ENCODE measurements at places on chromosomes 16 and 17. TPM values are rescaled to one million over a fixed set of nuclear protein-coding genes. Genes with fewer than 3 reads are reported as not detected.

DNA sequence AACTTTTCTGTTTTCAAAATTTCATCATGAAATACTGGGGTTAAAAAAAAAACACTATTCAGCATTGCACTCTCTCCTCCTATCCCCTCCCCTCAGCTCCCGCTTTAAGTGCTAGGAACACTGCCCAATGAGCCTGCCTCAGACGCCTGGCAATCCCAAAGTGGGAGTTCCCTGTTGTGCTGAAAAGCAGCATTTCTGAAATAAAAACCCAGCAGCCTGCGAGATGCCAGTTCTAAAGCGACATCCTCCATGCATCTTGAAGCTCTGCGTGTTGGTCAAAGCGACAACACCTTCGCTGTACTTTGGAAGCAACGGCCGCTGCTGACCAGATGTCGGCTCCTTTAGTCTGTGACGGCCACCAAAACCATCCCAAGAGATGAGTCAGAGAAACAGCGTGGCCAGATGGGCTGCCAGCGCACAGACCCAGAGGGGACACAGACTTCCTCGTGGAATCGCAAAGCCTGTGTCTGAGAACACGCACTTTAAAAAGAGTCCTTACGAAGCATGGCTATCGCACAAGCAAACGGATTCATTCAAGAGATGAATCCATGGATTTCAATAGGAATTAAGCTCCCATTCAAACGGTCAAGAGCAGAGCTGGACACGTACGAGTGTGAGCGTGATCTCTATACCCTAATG, 32.8 kb downstream of the FBXO31 start:
- peaks cover 6% of the 10 kb centered on the region for H3K36me3 ChIP-seq
- no peak overlapping the region for H3K27ac ChIP-seq
- H3K27me3 ChIP-seq, result no peaks in the 10 kb centered on the region
- peak overlapping the region; percentile 43 for H3K4me3 ChIP-seq

GRCh38 chr17:37283414-37283961, 92.3 kb upstream of the C17orf78 start:
- H3K4me3 ChIP-seq, result no peak overlapping the region
- H3K27ac ChIP-seq, result peak overlapping the region; percentile 82
- DNase-seq, result no peak
- no peaks in the 10 kb centered on the region for H3K27me3 ChIP-seq
- peaks cover 8% of the 10 kb centered on the region for H3K36me3 ChIP-seq

GRCh38 chr17:49022391-49022941, 25.3 kb downstream of the IGF2BP1 start:
- H3K36me3 ChIP-seq, result peaks cover 3% of the 10 kb centered on the region
- H3K4me1 ChIP-seq, result peaks cover 54% of the 10 kb centered on the region

The CCL13 gene
- total RNA-seq, result not detected

DNA sequence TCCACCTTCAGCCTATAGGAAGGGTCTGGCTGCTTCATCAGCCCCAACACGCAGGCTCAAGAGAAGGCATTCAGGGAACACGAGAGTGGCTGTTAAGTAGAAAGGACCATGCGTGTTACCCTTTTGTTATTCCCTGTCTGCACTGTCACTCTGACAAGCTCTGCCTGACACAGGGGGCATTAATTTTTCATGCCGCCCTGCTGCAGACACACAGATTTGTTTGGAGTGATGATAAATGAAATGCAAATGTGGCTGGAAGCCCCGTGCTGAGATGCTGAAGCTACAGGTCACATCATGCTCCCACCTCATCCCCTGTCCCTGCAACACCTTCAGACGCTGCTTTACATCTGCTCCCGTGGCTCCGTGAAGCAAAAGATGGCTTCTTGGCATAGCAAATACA, 97.7 kb downstream of the USP31 start:
- no peaks in the 10 kb centered on the region for H3K36me3 ChIP-seq
- no peak for DNase-seq
- H3K27me3 ChIP-seq, result peaks cover 18% of the 10 kb centered on the region
- H3K4me3 ChIP-seq, result no peak overlapping the region
- no peak overlapping the region for H3K27ac ChIP-seq
- H3K4me1 ChIP-seq, result no peaks in the 10 kb centered on the region

GRCh38 chr17:80800481-80801391, 190.9 kb upstream of the CHMP6 start:
- H3K4me3 ChIP-seq, result no peak overlapping the region
- H3K27me3 ChIP-seq, result no peaks in the 10 kb centered on the region
- no peaks in the 10 kb centered on the region for H3K36me3 ChIP-seq
- no peak for DNase-seq
- H3K4me1 ChIP-seq, result peaks cover 24% of the 10 kb centered on the region

DNA sequence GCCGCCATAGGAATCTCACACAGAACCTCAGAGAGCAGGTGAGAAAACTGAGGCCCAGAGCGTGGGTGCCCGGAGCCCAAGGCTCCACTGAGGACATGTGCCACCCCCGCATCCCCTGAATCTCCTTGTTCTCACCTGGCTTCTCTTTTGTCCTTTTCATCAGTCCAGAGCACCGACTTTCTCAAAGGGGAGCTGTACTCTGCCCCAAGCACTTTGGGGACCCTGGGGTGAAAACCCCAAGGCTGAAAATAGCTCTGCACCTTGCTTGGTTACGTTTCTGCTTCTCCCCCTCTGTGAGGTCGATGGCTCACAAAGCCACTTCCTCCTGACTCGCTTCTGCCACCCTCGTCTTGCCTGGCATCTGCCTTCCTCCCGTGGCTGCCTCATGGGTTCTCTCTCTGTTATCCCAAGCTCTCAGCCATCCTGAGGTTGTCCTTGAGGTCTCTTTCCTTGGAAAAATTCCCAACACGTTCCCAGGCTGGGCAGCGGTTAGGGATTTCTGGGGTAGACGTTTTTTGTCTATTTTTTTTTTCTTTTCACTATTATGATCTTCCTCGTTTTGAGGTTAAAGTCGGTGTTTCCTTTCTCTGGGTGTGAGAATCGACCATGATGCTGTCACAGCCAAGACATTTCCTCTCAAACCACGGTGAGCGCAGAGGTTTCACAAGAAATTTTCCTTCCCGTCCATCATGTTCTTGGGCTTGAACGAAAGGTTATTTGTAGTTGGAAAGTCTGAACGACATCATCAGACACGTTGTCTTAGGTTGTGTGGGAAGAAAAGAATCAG, 37.2 kb downstream of the IRF8 start:
- no peaks in the 10 kb centered on the region for H3K4me1 ChIP-seq
- no peak overlapping the region for H3K27ac ChIP-seq
- H3K36me3 ChIP-seq, result no peaks in the 10 kb centered on the region
- H3K27me3 ChIP-seq, result peaks cover 58% of the 10 kb centered on the region
- H3K4me3 ChIP-seq, result no peak overlapping the region

GRCh38 chr16:85168732-85169256, 56.5 kb upstream of the CIBAR2 start:
- H3K4me3 ChIP-seq, result peak overlapping the region; percentile 56
- H3K4me1 ChIP-seq, result peaks cover 37% of the 10 kb centered on the region
- DNase-seq, result no peak

DNA sequence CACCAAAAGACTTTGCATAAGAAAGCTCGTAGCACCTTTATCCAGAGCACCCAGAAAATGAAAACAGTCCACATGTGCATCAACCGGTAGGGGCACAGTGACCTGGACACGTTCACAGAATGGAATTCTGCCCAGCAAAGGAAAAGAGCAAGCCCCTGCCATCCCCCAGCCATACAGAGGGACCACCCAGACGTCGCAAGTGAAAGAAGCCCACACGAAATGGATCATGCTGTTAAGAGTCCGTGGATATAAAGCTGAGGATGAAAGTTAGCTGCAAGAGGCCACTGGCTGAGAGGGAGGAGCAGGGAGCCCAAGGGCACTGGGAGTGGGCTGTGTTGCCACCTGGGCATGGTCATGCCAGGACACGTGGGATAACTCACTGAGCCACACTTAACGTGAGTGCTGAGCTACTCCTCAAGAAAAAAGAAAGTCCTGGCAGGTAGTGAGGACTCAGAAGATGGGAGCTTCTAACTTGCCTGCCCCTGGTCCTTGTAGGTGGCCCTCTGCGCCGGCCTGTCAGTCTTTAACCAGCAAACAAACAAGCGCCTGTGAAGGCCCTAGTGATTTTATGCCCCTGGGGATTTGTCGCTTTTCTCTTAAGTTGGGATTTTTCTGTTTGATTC, 190.7 kb downstream of the C16orf95 start:
- no peaks in the 10 kb centered on the region for H3K27me3 ChIP-seq
- no peak for DNase-seq
- peaks cover 5% of the 10 kb centered on the region for H3K36me3 ChIP-seq
- peak overlapping the region; percentile 96 for H3K27ac ChIP-seq
- H3K4me3 ChIP-seq, result peak overlapping the region; percentile 58

DNA sequence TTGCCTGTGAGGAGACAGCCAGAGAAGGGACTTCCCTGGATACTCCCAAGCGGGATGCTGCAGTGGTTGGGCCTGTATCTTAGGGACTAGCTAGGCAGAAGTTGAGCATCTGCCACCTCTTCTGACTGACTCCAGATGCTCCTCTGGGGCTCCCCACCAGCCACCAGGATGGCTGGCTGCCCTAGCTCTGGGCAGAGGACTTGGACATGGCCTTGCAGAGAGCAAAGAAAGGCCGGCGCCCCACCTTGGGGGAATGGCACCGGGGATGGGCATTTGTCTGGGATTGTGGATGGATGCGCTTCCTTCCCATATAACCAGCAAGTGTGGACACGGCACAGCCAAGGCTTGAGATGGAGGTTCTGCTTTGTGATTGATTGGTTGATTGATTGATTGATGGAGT, 69.0 kb downstream of the OR1D5 start:
- H3K27me3 ChIP-seq, result no peaks in the 10 kb centered on the region
- peaks cover 4% of the 10 kb centered on the region for H3K4me1 ChIP-seq
- no peak overlapping the region for H3K27ac ChIP-seq
- peak; percentile 81 for DNase-seq

- H3K4me1 ChIP-seq, result peaks cover 30% of the 10 kb centered on the region
- DNase-seq, result no peak
- no peak overlapping the region for H3K4me3 ChIP-seq
- peaks cover 35% of the 10 kb centered on the region for H3K36me3 ChIP-seq
- H3K27ac ChIP-seq, result peak overlapping the region; percentile 96
- no peaks in the 10 kb centered on the region for H3K27me3 ChIP-seq
Observed at GRCh38 chr17:64074704-64075426, 54.4 kb upstream of the ICAM2 start.

The CCDC78 gene
- 2.5 TPM for total RNA-seq

DNA sequence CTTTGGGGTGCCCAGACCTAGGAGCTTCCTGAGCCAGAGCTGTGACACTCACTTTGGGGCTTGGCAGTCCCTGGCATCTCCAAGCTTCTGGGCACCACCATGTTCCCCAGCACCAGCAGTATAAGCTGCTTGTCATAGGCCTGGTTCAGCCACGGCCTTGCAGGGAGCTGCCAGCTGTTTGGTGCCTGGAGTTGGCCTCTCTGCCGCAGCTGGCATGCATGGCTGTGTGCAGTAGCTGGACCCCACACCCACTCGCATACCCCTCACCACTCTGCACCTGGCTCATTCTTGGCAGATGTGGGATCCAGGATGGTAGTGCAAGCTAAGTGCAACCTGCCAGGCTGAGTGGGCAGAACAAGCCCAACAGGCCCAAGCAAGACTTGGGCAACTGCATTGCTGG, 73.4 kb upstream of the BRD7 start:
- H3K27ac ChIP-seq, result no peak overlapping the region
- H3K36me3 ChIP-seq, result peaks cover 4% of the 10 kb centered on the region
- H3K4me3 ChIP-seq, result no peak overlapping the region

- no peak overlapping the region for H3K27ac ChIP-seq
- H3K36me3 ChIP-seq, result no peaks in the 10 kb centered on the region
- H3K4me3 ChIP-seq, result no peak overlapping the region
- H3K27me3 ChIP-seq, result no peaks in the 10 kb centered on the region
- no peak for DNase-seq
- H3K4me1 ChIP-seq, result no peaks in the 10 kb centered on the region
Observed at GRCh38 chr16:9408297-9408878, 316.9 kb downstream of the HAPSTR1 start.

DNA sequence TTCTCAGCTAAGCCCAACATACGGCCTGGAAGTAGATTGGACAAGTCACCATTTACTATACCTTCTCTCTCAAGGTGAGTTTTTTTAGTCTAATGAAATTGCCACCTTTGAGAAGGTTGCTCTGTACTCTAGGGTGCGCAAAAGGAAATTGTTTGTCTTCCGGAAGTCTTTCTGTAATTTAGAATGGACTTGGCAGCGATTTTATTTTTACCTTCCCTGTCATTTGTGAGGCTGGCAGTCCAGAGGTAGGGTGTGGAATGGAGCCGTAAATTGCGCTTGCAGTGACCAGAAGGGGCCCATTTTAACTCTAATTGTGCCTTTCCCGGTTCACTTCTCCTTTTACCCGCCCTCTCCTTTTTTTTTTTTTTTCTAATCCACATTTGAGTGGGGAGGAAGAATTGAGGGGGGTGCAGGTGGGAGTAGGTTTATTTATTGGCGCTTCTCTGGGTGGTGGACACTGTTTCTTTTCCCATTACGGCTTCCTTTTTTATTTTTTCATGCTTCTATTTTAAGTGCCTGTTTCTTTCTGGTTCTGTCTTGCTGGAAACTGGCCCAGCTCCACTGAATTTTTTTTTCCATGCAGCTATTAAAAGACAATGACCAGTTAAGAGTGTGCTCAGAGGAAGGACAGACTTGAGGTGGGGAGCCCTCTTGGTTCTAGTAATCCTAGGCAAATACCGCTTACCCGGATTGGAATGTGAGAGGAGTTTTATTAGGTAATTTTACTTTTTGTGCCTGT, 89.7 kb upstream of the CLEC18A start:
- peak overlapping the region; percentile 3 for H3K4me3 ChIP-seq
- H3K36me3 ChIP-seq, result no peaks in the 10 kb centered on the region
- peaks cover 43% of the 10 kb centered on the region for H3K4me1 ChIP-seq
- H3K27me3 ChIP-seq, result no peaks in the 10 kb centered on the region

DNA sequence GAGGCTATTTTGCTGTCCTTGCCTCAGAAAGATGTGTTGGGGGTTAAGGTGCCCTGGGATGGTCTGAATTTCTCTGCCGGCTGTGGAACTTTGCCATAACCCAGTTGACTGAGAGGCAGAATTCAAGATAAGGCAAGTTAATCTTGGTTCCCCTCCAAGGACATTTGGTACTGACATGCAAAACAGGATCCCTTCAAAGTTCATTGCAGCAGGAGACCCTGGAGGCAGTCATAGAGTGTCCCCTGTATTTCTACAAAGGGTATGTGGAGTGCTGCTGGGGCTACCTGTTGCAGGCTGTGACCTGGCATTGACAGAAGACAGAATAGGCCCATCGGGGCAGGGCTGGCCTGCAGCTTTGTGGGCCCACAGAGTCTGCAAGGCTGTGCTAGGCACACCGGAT, 135.6 kb upstream of the IRX3 start:
- H3K27ac ChIP-seq, result no peak overlapping the region
- no peaks in the 10 kb centered on the region for H3K36me3 ChIP-seq
- no peaks in the 10 kb centered on the region for H3K4me1 ChIP-seq
- no peak overlapping the region for H3K4me3 ChIP-seq
- DNase-seq, result no peak

The CNGB1 gene
- not detected for total RNA-seq

The SEPTIN12 gene
- total RNA-seq, result not detected

- no peak overlapping the region for H3K27ac ChIP-seq
- H3K27me3 ChIP-seq, result no peaks in the 10 kb centered on the region
- H3K4me3 ChIP-seq, result no peak overlapping the region
- H3K36me3 ChIP-seq, result no peaks in the 10 kb centered on the region
- H3K4me1 ChIP-seq, result no peaks in the 10 kb centered on the region
- DNase-seq, result no peak
Observed at GRCh38 chr16:76612497-76612896, 335.3 kb downstream of the CNTNAP4 start.

- no peak for DNase-seq
- H3K27me3 ChIP-seq, result peaks cover 3% of the 10 kb centered on the region
- H3K27ac ChIP-seq, result no peak overlapping the region
- no peaks in the 10 kb centered on the region for H3K36me3 ChIP-seq
- H3K4me3 ChIP-seq, result no peak overlapping the region
Observed at GRCh38 chr16:50402298-50402895, 33.6 kb upstream of the BRD7 start.

Measured in chondrocyte (in vitro differentiated cells).